ENCODE measurements at places on chromosomes 6 and 20.
A peak's percentile ranks its signal among the peaks of the same experiment; 100 is the strongest.

GRCh38 chr20:13402171-13402760, 181.2 kb downstream of the ISM1 start:
- DNase-seq = no peak

DNA sequence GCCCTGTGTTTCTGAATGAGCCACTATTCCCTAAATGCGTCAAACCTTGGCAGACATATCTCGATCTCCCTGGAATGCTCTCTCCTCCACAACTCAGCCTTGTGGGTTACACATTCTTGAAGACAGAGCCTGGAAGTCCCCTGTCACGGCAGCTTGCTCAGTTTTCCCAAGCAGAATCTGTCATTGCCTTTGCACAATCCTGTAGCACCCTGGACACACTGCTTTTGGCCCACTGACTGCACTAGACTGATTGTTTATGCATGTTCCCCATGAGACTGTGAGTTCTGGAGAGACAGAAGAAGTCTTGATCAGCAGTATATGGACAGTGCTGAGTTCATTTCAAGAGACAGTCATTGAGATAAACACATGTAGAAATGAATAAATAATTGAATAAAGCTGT, 406.7 kb downstream of the CD83 start:
- DNase-seq = no peak

- peak; percentile 16 for DNase-seq
These were observed 100.0 kb downstream of the NOL4L start for GRCh38 chr20:32484958-32485769.

DNA sequence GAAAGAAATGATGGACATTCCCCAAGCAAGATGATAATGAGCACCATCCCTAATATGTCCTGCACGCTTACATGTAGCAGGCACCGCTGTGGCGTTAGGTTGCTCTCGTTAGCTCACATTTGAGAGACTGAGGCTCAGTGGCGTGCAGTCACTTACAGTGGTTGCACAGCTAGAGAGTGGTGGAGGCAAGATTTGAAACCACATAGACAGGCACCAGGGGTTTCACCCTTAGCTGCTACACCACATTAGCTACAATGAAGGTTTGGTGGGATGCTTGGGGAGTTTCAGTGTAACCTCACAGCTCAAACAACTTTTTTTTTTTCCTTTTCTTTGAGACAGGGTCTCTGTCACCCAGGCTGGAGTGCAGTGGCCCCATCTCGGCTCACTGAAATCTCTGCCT, 3.7 kb downstream of the COX4I2 start:
- DNase-seq = no peak

DNA sequence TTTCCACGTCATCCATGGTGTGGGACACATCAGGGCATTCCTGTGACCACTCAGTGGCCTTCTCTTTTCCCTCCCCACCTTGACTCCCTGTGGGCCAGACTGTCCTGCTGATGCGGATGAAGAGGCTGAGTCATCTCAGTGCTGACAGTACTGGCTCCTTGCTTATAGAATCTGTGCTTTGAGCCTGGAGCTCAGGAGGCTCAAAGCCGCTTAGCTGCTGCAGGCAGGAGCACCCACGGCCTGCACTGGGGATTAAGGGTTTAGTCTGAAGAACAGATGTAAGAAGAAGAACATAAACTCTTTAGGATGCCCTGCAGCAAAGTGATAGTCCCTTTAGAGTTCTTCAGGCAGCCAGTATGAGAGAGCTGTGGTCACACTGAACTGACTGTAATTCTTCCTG, 642.0 kb upstream of the CHD6 start:
- DNase-seq = no peak

GRCh38 chr6:160082627-160083026, 39.0 kb upstream of the SLC22A1 start:
- DNase-seq = no peak

DNA sequence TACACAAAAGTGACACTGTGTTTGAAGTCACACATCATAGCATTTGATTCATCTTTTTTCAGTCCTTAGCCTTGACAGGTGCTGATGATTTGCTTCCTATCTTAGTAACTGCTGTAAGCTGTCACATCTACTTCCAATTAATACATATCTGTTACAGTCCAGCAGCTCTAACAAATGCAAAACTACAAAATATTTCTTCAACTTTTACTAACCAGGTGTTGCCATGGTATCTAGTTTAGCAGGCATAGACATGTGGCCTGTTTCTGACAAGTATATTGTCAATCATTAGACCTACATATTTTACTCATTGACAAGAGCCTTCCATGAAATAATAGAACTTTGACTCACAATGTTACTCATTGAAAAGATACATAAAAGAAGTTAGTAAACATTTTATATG, 1159.7 kb downstream of the GRIK2 start:
- DNase-seq = no peak

DNA sequence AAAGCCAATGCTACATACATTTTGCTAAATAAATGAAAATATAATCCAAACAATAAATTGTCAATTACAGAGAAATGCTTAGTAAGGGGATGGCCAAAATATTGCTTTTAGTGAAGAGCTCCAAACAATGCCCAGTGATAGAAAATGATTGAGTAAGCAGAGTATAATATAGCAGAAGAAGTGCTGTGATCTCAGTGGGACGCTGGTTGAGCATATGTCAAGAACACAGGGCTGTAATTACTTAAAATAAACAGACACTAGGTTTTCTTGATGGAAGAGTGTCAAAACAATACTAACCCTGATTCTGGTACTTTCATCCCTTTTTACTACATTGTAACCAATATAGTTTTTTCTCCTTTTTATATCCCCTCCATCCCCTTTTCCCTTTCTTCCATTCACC, 150.3 kb downstream of the GRIK2 start:
- no peak for DNase-seq

DNA sequence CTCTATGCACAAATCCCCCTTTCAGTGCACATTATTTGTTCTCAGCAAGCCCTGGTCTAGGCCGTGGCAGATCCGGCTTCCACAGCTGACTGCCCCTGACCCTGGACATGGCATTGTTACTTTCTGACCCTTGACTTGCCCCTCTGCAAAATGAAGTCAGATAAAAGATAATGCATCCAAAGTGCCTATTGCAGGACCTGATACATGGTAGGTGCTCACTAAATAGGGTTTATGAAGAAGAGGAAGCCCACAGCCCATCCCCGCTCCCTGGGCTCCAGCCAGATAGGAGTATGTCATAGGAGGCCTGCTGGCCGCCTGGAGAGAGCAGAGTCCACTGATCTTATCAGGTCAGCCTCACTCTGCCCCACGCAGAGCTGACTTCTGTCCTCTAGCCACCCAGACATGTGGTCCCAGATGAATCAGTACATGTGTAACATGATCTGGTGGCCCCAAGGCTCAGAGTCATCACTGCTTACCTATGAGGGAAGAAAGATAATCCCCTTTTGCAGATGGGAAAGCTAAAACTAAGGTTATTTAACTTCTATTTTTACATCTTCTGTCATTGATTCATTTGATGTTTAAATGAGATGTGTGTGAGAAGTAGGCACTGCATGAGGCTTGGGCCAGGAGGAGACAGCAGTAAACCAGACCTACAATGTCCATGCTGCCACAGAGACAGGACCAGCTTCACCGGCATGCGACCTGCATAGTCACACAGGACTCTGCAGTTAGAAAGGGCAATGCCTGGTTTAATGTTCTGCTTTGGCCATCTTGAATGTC, 20.4 kb downstream of the MAFB start:
- DNase-seq = peak; percentile 35

GRCh38 chr6:52495922-52496321, 75.8 kb downstream of the EFHC1 start:
- DNase-seq = no peak

DNA sequence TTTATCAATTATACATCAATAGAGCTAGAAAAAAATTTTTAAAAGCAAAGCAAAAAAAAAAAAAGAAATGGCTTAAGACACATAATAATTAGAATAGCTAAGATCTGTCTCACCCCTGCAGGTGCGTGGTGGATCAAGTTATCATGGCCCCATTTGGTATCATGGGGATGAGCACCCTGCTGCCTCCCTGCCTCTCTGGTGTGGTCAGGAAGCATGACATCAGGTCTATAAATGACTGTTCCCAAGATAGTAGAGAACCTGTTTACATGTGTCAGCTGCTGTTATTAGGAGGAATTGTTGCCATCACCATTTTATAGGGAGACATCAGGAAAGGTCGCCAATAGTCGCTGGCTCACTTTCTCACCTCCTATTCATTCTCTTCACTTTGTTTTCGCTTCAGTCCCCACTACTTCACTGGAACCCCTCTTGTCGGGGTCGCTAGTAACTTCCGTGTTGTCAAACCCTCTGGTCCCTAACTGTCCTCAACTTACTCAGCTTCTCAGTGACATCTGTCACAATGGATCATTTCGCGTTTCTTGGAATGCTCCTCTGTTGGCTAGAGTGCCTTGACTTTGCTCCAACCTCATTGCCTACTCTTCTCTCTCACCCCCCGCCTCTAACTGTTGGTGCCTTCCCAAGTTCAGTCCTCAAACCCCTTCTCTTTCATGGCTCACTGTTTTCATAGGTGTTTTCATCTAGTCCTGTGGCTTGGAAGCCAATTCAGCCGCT, 4.7 kb downstream of the DNTTIP1 start:
- no peak for DNase-seq

- DNase-seq = no peak
These were observed 94.8 kb upstream of the PMEPA1 start for GRCh38 chr20:57804470-57805250.

GRCh38 chr20:11646359-11646758, 271.3 kb upstream of the BTBD3 start:
- DNase-seq = no peak

GRCh38 chr6:111353912-111354462, 129.0 kb downstream of the REV3L start:
- no peak for DNase-seq

- DNase-seq = no peak
These were observed 106.4 kb upstream of the PTPN1 start for GRCh38 chr20:50403565-50404418.

DNA sequence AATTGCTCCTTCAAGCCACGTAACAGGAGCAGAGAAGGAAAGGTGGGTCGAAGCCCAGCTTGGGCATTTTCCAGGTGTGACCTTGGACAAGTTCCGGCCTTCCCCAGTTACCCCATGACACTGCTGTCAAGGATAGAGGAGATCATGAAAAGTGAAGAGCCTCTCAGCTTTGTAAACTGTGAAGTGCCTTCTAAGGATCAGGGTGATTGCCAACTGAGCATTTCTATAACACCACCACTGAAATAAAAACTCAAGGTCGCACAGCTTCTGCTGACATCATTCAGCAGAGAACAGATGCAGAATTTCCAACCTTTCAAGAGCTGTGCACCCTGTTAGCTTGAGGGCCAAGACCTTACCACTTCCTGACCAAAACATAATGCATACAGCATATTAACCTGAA, 24.0 kb upstream of the ZMYND8 start:
- DNase-seq = no peak

DNA sequence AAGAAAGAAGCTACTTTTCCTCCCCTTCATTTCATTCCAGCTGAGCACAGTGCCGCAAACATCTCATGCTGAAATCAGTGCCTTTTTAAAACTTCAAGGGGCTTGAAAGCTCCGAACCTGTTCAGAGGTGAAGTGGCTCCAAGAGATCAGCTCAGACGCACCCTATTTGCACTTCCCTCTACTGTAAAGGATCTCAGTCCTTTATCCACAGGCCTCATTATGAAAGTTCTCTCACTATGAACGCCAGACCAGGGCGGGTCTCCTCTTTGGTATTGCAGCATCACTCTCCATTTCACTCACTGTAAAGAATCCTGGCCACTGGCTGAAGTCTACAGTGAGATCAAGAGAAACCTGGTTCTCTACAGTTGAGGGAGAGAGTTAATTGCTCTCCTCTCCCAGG, 232.7 kb upstream of the POU3F2 start:
- DNase-seq = no peak

- no peak for DNase-seq
These were observed 35.5 kb upstream of the FOXC1 start for GRCh38 chr6:1574083-1574761.

GRCh38 chr20:61802721-61803311, 262.9 kb downstream of the TAF4 start:
- no peak for DNase-seq

DNA sequence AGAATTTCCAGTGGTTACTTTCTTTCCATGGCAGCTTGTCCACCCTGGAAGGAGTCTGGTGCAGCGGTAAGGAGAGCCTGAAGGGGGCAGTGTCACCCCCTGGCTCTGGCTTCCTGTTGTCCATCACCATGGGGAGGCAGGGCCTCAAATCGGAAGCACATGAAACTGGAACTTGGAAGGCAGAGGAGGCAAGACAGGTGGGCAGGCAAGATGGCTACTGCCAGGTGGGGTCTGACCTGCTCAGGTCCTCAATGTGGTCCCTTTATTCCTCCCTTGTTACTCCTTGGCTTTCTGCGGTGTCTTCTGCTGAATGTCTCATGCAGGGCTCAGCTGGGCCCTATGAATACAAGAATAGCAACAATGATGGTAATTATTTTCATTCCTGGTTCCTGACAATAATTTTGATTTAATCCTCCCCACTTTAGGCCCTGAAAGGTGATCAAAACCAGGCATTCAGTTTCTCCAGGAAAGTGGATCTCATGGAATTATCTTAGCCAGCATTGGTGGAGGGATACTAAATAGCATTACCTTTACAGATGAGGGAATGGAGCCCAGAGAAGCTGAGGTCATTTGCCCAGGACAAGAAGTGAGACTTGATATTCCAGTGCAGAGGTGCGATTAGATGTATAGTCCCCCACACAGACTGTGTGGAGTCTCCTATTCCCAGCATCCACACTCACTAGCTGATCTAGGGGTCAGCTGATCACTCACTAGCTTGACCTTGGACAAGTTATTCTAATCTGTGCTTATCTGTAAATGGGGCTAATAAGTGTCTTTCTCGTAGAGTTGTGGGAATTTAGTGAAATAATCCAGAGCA, 17.6 kb upstream of the SNAI1 start:
- no peak for DNase-seq

- no peak for DNase-seq
These were observed 10.2 kb downstream of the LAMA4 start for GRCh38 chr6:112243861-112244827.

DNA sequence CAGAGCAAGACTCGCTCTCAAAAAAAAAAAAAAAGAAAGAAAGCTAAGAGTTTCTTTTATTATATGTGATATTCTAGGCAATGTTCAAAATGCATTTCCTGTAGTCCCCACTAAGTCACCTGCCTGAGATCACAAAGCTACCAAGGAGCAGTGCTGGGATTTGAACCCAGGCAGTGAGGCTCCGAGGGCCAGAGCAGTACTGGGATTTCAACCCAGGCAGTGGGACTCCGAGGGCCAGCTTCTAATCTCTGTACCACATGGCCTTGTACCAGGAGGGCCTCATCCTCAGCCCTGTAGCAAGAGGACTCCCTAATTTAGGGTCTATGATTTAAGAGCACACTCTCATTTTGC, 39.7 kb downstream of the ZMYND8 start:
- DNase-seq = no peak

GRCh38 chr6:161486361-161487216, 212.7 kb upstream of the AGPAT4 start:
- DNase-seq = peak; percentile 7

DNA sequence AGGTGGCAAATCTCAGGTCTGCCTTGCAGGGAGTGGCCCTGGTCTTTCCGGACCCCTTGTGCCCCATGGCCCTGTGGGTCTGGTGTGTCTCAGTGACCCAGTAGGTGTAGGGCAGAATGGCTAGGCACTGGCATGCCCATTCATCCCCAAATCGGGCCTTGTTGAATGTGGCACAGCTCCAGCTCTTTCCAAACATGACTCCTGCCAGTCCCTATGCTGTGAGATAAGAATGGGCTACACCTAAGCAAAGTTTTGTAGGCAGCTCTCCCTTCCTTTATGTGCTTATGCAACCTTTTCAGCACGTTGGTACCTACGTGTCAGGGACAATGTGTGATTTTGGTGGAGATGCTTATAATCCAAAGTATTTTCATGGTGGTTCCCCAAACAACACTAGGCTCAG, 33.9 kb downstream of the FOXO3 start:
- no peak for DNase-seq
